ENCODE measurements at places on chromosomes 7 and 10.

- no peak for DNase-seq
Measured at GRCh38 chr7:36208426-36208825, 55.4 kb downstream of the EEPD1 start.

DNA sequence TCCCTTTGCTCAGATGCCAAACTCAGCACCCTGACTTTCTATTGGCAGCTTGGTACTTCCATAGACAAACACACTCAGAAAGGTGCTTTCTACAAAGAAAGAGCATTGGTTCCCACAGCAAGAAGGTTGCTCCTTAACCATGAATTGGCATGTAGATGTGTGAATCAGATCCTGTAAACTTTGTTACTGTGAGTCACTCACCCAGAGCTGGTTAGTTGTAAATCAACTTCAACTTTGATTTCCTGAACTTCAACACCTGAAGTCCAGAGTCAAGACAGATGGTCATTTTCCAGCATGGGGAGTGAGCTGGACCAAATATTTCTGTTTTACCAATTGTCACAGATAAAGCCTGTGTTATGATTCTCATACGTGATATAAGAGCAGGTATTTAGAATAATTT, 797.2 kb downstream of the TNS3 start:
- no peak for DNase-seq

DNA sequence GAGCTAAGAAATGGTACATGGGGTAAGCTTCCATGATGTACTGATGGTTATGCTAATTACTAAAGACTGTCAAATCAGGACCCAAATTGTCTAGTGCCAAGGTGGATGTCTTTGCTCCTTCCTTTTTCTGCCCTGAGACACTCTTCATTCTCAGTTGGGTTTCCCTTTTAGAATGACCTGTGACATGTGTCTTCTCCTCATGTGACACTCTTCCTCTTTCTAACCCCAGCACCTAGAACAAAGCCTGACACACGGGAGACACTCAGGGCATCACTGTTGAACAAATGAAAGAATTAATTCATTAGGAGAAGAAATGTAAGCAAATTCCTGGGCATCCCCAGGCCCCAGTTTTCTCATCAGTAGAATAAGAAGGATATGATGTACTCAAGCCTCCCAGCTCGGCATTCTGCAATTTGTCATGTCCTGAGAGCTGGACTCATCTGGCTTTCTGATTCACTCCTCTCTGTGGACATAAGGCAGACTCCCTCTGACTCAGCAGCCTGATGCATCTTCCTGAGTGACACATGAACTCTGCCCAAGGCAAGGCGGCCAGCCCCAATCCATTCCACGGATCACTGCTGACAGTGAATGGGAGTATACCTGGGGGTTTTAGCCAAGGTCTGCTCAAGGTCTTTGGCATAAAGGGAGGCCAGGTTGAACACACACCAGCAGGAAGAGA, 473.8 kb downstream of the KCNMA1 start:
- DNase-seq = peak; percentile 62

- DNase-seq = no peak
Measured at GRCh38 chr7:111730476-111731300, 168.4 kb upstream of the IMMP2L start.

GRCh38 chr10:63707254-63707910, 186.2 kb downstream of the REEP3 start:
- no peak for DNase-seq

- no peak for DNase-seq
Measured at GRCh38 chr10:133473270-133473669, 19.5 kb downstream of the SCART1 start.

All from breast epithelium (tissue), 4 donors.